ENCODE measurements at places on chromosomes 5 and 9.
A peak's percentile ranks its signal among the peaks of the same experiment; 100 is the strongest.

DNA sequence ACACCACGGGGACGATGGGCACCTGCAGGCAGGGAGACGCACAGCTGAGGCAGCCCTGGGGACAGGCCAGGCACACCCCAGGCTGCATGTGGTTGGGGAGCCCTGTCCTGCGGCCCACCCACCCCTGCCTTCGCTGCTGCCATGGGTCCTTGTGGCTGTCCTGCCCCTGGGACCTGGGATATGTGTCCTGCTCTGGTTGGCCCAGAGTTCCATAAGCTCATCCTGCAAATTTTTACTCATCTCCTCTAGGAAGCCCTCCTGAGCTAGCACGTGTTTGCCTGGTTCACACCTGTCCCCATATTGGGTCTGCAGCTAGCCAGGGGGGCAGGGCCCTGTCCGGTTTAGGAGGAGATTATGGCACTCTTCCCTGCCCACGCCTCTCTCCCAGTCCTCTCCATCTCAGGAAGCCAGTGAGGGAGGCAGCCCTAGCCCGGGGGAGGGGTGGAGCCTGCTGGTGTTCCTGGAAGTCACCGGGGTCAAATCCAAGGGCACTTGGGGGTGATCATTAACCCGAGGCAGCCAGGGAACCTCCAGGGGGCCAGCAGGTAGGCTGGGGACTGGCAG lies 12.2 kb downstream of the EGFL7 start:
- no peak overlapping the region for H3K4me3 ChIP-seq
- H3K27me3 ChIP-seq = no peaks in the 10 kb centered on the region
- H3K36me3 ChIP-seq = no peaks in the 10 kb centered on the region
- no peak overlapping the region for H3K27ac ChIP-seq
- DNase-seq = no peak

DNA sequence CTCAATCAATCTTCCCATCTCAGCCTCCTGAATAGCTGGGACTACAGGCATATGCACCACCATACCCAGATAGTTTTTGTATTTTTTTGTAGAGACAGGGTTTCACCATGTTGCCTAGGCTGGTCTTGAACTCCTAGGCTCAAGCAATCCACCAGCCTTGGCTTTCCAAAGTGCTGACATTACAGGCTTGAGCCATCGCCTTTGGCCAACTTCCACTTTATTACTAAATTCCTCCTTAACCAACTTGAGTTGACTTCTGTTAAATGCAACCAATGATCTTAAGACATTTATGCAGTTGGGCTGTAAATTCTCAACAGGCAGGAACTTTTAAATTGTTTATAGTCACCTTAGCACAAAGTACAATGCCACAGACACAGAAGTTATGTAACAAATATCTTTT lies 2.8 kb downstream of the LARS1 start:
- peaks cover 3% of the 10 kb centered on the region for H3K36me3 ChIP-seq
- peaks cover 21% of the 10 kb centered on the region for H3K4me1 ChIP-seq
- H3K4me3 ChIP-seq = no peak overlapping the region
- H3K27ac ChIP-seq = no peak overlapping the region
- DNase-seq = no peak

GRCh38 chr9:92290785-92291429 lies 2.6 kb downstream of the IARS1 start:
- H3K4me3 ChIP-seq = no peak overlapping the region
- peaks cover 62% of the 10 kb centered on the region for H3K4me1 ChIP-seq
- no peak overlapping the region for H3K27ac ChIP-seq
- H3K27me3 ChIP-seq = peaks cover 11% of the 10 kb centered on the region
- no peak for DNase-seq

DNA sequence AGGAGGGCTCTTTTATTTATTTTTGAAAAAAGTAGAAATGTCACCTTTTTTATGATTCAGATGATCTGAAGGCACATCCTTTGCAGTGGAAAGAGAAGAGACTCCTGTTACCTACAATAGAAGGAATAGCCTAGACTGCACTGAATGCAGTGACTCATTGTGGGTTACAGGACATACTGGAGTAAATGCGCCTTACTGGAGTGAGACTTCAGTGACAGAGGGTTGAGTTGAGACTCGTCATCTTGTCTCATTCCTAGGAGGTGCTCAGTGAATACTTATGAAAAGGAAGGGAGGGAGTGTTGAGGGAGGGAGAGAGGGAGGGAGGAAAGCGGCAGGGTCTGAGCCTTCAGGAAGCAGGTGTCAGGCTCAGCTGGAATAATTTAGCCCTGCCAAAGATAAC lies 25.2 kb downstream of the ANKRA2 start:
- no peak overlapping the region for H3K4me3 ChIP-seq
- H3K4me1 ChIP-seq = no peaks in the 10 kb centered on the region
- no peak overlapping the region for H3K27ac ChIP-seq
- DNase-seq = no peak
- H3K36me3 ChIP-seq = no peaks in the 10 kb centered on the region
- peaks cover 2% of the 10 kb centered on the region for H3K27me3 ChIP-seq

DNA sequence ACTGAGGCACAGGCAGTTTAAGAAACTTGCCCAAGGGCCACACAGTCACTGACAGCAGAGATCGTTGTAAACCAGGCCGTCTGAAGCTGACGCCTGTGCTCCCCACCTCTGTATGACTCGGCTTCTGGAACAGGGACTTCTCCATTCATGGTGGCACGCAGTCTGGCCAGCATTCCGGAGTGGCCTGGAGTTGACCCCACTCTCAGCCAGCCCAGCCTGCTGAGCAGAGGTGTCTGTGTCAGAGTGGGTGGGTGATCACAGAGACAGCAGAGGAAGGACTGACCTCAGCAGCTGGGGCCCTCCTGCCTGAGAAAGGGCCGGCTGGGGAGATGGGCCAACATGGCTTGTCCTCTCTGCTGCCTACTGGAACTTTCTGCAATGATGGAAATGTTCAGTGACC lies 12.6 kb downstream of the LRSAM1 start:
- no peak for DNase-seq
- H3K4me1 ChIP-seq = no peaks in the 10 kb centered on the region
- H3K4me3 ChIP-seq = no peak overlapping the region
- peaks cover 16% of the 10 kb centered on the region for H3K36me3 ChIP-seq
- no peaks in the 10 kb centered on the region for H3K27me3 ChIP-seq

DNA sequence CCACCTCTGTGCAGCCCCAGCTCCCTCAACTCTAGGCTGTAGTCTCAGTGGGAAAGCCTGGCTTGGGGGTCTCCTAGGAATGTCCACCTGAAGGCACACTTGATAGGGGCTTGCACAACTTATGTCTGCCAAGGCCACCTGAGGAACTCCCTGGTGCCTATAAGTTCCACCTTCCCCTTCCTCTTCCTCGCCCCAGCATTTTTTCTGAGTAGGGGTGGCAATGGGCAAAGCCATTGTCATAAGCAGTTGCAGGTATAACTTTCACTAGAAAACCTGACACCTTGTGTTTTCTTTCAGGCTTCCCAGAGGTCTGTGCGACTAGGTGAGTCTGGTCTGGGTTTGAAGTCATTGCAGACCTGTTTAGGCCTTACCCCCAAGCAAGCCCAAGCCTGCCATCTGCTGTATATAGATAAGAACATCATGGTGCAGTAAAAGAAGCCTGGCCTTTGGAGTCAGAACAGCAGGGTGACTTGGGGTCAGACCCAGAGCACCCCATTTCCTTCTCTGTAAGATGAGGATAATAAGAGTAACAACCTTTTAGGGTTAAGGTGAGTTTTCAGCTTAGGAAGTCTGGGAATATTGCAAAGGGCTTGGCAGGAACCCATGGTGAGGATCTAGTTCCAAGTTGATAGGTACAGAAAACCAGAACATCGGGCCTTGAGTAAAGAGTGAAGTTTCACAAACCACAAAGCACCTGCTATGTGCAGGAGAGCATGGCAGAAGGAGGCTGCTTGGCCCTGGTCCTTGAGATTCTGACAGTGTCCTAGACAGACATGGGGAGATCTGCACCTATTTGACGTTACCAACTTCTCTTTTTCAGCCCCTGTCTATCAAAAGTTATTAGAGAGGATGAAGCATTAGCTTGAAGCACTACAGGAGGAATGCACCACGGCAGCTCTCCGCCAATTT lies 33.8 kb downstream of the TGFBI start:
- DNase-seq = peak; percentile 3
- no peak overlapping the region for H3K4me3 ChIP-seq
- no peaks in the 10 kb centered on the region for H3K27me3 ChIP-seq

DNA sequence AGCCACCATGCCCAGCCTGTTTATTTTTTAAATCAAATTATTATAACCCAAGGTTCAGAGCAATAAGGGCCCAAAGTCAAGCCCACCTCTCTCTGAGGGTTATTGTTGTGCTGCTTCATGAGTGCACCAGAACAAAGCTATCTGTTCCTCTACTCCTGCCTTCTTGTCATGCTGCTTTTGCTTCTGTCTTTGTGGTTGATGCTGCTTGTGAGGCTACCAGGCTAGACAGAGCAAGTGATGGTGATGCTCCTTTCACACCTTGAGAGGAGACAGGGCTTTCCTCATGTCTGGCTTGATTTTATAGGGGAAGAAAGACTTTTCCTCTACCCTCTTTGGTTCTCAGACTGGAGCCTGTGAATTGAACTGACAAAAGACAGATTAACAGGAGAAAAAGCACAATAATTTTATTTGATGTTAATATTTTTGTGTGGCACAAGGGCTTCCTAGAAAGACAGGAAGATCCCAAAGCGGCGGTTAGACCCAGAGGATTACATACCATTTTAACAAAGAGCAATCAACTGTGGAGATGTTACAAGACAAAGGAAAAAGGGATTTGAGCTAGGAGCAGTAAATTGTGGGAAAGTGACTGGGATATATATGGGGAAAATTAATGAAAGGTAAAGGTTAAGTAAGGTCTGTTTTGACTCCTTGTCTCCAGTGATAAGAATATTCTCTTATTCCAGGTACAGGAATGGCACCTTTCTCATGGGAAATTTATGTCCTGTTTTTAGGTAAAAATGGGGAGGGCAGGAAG lies 4.4 kb upstream of the CD180 start:
- H3K36me3 ChIP-seq = no peaks in the 10 kb centered on the region
- peak overlapping the region; percentile 69 for H3K27ac ChIP-seq
- no peak for DNase-seq
- peaks cover 2% of the 10 kb centered on the region for H3K27me3 ChIP-seq
- H3K4me1 ChIP-seq = peaks cover 74% of the 10 kb centered on the region

GRCh38 chr5:140106805-140107311 lies 7.1 kb upstream of the PURA start:
- H3K36me3 ChIP-seq = peaks cover 7% of the 10 kb centered on the region
- peak overlapping the region; percentile 97 for H3K27ac ChIP-seq
- peak overlapping the region; percentile 94 for H3K4me3 ChIP-seq
- no peak for DNase-seq
- peaks cover 12% of the 10 kb centered on the region for H3K27me3 ChIP-seq

- no peak overlapping the region for H3K27ac ChIP-seq
- peaks cover 2% of the 10 kb centered on the region for H3K27me3 ChIP-seq
- H3K36me3 ChIP-seq = no peaks in the 10 kb centered on the region
- DNase-seq = no peak
- H3K4me1 ChIP-seq = no peaks in the 10 kb centered on the region
- no peak overlapping the region for H3K4me3 ChIP-seq
These were observed 339.5 kb downstream of the PDE4D start for GRCh38 chr5:59553992-59554391.

- no peak overlapping the region for H3K4me3 ChIP-seq
- no peaks in the 10 kb centered on the region for H3K36me3 ChIP-seq
- no peak overlapping the region for H3K27ac ChIP-seq
- H3K4me1 ChIP-seq = no peaks in the 10 kb centered on the region
- DNase-seq = no peak
These were observed 106.4 kb downstream of the SMC2 start for GRCh38 chr9:104200456-104200994.

DNA sequence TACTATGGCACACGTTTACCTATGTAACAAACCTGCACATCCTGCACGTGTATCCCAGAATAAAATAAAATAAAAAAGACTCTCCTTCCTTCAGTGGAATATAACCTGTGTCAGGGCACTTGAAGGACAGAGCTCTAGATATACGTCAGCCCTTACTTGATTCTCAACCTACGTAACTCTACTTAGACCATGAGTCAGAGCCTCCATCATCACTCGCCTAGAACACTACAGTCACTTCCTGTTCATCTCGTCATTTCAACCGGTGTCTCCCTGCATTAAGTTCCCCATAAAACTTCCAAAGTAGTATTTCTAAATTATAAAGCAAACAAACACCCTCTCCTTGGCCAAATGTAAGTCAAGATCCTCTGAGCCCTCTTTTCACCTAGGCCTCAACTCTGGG lies 243.5 kb upstream of the CCNG1 start:
- DNase-seq = no peak
- H3K4me3 ChIP-seq = no peak overlapping the region
- H3K27ac ChIP-seq = no peak overlapping the region
- H3K36me3 ChIP-seq = no peaks in the 10 kb centered on the region
- H3K27me3 ChIP-seq = no peaks in the 10 kb centered on the region
